ENCODE measurements at places on chromosomes 6 and 20.

GRCh38 chr6:159758031-159759001 is 3.5 kb upstream of the ACAT2 start:
- no peak for DNase-seq

- DNase-seq: no peak
Observed at GRCh38 chr6:13131935-13132661, 196.2 kb downstream of the TBC1D7 start.

GRCh38 chr6:169185692-169186485 is 67.8 kb downstream of the THBS2 start:
- no peak for DNase-seq

DNA sequence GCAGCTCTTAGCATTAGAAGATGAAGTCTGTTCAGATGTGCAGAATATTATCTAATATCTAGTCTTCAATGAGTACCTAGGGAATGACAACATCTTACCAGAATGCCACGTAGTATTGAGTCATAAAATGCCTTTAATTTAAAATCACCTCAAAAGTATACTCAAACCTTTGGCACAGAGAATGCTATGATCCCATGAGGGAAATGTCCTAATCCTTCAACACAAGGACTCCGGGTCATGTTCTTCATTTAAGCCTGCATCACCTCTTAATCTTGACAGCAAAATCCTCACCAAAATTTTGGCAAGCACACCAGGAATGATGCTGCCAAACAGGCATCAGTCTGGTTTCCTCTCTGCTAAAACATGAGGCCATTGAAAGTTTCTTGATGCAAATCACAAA is 23.6 kb upstream of the MARCKS start:
- DNase-seq: no peak

DNA sequence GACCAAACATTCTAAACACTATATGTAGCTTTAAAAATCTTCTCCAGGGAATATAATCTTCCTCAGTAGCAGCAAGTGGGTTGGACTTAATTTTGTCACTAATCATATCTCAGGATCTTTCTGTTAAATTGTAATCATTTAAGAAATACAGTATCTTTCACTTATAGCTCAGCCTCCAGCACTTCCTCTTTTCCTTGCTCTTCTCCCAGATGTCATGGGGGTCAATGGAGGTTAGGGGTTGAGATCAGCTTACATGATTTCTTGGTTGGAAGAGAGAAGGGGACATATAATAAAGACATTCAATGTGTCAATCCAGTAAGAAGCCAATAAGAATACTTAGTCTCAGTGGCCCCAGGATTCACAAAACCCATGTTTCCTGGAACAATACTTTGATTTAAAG is 15.7 kb upstream of the REPS1 start:
- DNase-seq: no peak

DNA sequence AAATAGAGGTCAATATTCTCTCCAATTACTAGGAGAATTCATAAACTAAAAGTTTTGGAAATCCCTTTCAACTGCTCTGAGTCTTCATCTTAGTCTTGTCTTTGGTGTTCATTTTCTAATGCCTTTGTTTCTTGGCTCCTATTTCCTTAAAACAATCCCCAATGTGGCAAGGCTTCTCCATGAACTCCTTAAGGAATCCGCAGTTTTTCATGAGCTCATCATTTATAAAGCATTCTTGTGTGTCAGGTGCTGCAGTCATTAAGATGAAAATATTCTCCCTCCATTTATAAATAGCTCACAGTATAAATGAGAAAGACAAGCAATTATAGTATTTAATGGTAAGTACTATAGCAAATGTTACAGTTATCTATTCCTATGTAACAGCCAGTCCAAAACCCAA is 4.6 kb downstream of the SPTLC3 start:
- DNase-seq: no peak

- DNase-seq: no peak
Observed at GRCh38 chr6:130473886-130474285, 108.1 kb downstream of the TMEM200A start.

DNA sequence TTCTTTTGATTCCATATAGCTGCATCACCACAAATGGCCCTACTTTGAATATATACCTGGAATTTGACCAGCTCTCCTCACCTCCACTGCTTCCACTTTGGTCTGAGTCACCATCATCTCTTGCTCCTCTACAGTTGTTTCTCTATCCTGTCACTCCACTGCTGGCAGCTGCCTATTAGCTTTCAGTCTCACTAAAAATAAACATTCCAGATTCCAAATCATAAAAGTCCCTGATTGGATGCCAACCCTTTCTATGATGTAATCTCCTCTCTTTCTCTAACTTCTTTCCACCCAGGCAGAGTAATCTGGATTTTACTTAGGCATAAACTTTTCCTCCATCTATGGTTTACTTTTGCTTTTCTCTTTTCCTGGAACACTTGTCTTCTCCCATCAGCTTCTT is 49.1 kb downstream of the RFPL4B start:
- no peak for DNase-seq
